ENCODE measurements at places on chromosomes 11 and 22. TPM values are rescaled to one million over a fixed set of nuclear protein-coding genes. Genes with fewer than 3 reads are reported as not detected.

GRCh38 chr11:20213790-20214189 lies 53.5 kb upstream of the DBX1 start:
- DNase-seq, result no peak

GRCh38 chr22:41951898-41952474 lies at the start of gene SMIM45:
SMIM45 (plus strand) TSS chr22:41952150.
- no peak for DNase-seq

DNA sequence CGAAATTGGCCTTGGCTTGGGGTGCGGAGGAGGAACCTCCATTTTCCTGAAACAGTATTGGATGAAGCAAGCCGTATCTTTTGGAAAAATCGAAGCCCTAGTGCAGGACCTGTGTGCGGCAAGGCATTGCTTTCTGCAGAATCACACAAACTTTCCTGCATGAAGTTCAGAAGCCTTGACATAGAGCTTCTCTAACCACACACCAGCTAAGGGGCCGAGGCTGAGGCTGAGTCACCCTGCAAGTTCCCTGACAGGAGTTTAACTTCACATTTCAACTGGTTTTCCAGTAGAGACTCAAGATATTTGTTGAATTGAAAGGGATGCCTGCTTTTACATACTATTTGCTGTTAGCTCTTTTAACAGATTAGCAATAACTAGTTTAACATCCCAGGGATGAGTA lies 67.8 kb downstream of the TCF20 start:
- DNase-seq, result no peak

GRCh38 chr11:130819625-130820024 lies 96.7 kb downstream of the SNX19 start:
- no peak for DNase-seq

GRCh38 chr11:65885808-65886536 lies 2.3 kb downstream of the FIBP start:
- DNase-seq, result no peak

The NLRP6 gene
- 0.35 TPM for polyA plus RNA-seq

The CBLIF gene
- polyA plus RNA-seq, result 0.20 TPM

All from left kidney (tissue), 8 donors.